Activated T-helper 2 cell treated with anti-CD3 and anti-CD28 coated beads, Interferon-gamma antibody, Interleukin-2, Interleukin-4, amounts not matched to agents 10 μg/mL and 5 μg/mL and 100 μg/mL, durations not matched to agents 14 hours and 24 hours and 36 hours (primary cell): ENCODE measurements at places on chromosomes 1 and 21.

- peak; percentile 22 for DNase-seq
Measured at GRCh38 chr1:24745711-24746413, 615 bp downstream of the CLIC4 start.

GRCh38 chr1:224707843-224708725 is 92.0 kb downstream of the CNIH3 start:
- no peak for DNase-seq

DNA sequence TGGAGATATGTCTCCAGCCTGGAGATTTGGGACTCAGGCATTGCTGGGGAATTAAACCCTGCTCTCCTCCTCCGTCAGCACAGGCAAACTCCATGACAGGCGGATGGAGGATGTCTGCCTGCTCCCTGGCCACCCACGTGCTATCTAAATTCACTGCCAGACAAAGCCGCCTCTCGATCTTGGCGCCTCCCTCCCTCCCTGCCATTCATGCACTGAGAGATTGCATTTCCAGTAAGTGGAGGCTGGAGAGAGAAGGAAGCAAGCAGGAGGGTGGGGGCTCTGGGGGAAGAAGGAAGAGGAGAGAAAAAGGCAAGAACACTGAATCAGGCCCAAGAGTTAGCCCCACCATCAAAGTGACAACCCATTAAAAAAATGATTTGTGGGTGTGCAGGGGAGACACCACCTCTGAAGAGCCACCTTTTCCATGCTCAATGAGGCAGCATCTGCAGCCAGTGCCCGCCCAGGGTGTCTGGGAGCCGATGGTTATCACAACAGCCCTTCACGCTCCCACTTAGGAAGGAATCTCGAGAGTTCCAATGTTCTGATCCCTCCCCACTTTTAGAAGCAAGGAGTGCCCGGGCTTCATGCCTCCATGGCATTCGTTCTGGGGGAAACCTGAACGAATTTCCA is 183.0 kb downstream of the HIVEP3 start:
- DNase-seq: no peak

DNA sequence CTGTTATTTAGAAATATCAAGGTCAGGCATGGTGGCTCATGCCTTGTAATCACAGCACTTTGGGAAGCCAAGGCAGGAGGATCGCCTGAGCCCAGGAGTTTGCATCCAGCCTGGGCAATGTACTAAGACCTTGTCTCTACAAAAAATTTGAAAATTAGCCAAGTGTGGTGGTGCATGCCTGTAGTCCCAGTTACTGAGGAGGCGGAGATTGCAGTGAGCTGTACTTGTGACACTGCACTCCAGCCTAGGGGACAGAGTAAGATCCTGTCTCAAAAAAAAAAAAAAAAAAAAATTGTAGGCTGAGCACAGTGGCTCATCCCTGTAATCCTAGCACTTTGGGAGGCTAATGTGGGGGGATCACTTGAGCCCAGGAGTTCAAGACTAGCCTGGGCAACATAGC is 45.3 kb downstream of the PIK3CD start:
- DNase-seq: no peak

GRCh38 chr1:216749232-216749631 is 26.0 kb upstream of the ESRRG start:
- DNase-seq: no peak

GRCh38 chr1:167499664-167500101 is 18.6 kb downstream of the CD247 start:
- DNase-seq: no peak

- DNase-seq: no peak
Measured at GRCh38 chr21:33330726-33331125, 6.0 kb downstream of the IFNAR1 start.

DNA sequence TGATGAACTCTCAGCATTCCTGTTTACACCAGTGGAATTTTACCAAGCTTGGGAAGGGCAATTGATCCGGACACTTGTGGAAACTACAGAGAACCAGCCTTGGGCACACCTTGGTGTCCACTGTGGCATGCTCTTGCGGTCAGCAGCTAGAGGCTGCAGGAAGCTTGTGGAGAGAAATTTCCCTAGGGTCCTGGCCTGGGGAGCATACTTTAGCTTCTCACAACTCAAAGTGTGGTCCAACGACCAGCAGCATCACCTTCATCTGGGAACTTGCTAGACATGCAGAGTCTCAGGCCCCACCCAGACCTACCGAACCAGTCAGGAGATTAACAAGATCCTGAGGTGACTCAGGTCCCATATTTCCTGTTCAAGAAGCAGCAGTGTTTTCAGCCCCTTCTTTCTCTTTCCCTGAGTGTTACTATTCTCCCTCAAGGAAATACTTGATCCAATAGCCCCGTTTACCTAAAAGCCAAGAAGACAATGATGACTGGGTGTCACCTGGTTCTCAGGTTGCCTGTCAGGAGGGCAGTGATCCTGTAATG is 55.7 kb upstream of the KCNE2 start:
- DNase-seq: no peak

DNA sequence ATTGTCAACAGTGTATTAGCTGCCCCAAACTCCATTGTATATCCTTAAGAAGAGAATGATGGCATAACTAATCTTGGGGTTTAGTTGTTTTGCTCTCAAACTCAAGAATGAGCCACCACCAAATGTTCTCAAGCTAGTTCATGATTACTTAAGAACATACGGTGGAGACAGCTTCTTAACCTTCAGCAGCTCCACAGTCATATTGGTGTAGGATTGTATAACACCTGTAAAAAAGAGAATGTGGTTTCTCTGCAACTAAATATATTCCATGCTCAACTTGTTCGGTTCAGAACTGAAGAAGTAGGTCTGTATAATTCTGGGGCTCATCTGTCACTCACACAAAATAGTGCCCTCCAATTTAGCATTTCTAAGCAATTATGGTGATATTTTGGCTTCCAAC is 177.9 kb upstream of the DUSP10 start:
- DNase-seq: no peak

DNA sequence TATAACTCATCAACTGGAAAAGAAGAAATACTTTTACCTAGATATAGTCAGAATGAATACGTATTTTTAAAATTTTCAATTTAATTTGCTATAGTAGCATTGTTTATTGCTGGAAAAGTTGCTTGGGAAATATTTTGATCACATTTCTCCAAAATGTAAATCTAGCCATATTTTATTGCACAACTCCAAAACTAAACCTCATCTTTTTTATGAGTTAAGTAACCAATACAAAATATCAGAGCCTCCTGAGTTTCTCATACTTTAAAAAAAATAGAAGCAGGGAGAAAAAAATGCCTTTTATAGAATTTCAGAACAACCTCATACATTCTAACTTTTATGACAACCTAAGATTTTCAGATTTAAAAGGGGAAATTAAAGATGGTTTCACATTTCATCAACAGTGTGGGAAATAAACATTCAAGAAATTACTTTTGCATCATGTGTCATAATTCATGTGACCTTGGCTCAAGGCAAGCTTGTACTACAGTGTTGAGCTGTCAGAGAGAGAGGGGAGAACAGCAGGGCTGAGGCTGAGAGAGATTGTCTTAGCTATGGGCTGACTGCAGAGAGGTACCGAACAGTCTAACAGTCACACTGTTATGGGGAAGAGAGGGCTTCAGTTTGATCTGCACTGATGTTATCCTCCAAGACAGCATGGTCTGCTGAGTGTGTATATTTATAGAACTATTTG is 519.0 kb downstream of the LTN1 start:
- no peak for DNase-seq

DNA sequence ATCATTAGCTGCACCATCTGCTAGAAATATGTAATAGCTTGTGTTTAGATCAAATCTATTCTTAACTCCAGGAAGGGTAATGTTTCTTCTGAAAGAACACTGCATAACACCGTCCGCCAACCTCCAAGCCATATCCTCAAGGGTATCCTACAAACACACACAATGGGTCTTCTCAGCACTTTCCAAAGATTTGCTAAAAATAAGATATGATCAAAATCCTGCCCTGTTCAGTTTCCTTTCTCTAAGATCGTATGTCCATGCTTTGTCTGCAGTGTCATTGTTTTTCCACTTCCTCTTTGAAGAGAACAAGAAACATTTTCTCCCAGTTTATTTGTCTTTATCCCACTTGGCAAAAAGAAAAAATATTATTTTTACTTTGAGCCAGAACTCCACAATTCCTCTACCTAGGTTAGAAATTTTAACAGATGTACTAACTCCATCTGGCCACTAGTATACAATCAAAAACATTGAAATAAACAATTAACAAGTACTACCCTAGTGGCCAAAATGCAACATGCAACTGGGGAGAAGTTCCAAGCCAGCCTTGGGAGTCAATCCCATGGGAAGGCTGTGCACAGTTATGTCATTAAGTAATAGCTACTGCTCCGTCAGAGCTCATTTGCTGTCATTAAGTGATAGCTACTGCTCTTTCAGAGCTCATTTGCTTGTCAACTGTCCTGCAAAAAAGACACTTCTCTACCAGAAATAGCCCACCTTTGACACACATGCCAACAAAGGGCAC is 37.8 kb downstream of the FRRS1 start:
- DNase-seq: no peak

DNA sequence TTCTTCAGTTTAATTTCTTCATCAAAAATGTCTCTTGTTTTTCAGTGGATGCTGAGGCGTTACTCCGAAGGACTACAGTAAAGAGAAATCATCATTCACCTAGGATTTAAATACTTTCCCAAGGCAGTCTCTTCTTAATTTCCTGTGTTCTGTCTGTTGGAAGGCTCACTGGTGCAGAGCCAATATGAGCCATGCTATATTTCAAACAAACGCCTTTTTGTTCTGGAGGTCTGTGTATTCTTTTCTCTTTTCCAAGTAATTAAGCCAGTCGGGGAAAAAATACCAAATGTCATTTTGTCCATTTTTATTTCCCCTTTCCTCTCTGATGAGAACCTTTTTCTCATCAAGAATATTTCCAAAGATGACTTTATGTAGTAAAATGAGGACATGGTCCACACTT is 206.5 kb downstream of the RWDD3 start:
- no peak for DNase-seq

GRCh38 chr1:24364975-24365678 is 46.0 kb downstream of the GRHL3 start:
- DNase-seq: peak; percentile 23

GRCh38 chr1:145710291-145711027 is 3.3 kb upstream of the PDZK1 start:
- no peak for DNase-seq

DNA sequence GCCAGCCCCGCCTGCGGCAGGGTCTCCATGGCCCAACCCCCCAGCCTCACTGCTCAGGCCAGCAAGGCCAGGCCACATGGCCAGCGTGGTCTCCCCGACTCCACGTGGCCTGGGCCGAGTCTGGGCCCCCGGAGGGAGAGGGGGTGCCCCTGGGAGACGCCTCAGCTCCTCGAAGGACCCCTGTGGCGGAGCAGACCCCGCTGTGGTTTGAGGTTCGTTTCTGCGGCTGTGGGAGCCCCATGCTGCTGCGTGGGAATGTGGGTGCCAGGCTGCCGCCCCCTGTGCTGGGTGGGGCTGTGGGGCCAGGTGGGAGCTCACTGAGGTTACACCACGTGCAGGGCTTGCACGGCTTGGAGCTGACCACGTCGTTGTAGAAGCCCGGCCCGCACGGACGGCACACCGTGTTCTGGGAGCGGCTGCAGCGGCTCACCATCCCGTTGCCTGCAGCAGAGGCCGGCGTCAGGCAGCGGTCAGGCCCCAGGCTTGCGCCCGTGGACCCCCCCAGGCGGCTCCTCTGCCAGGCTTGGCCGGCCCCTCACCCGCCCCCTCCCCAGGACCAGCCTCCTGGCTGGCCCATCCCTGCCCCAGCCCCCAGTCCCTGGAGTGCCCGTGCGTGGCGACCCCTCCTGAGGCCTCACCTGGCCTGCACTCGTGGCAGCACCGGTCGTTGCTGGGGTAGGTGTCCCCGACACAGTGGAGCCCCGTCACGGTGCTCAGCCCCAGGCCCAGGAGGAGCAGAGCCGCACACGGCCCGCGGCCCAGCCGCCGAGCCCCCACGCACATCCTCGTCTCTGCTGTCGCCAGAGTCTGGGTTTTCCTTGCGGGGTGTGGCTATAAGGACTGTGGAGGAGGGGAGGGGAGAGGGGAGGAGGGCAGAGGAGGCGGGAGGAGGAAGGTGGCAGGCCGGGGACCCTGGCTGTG is at the start of gene TNFRSF4:
Gene TNFRSF4 (minus strand): TSS at position 809 of the 921 bp plus-strand sequence. CDS start 26 bp downstream, at position 783.
- no peak for DNase-seq

- no peak for DNase-seq
Measured at GRCh38 chr21:37237764-37238163, 29.4 kb downstream of the VPS26C start.

GRCh38 chr1:183365093-183365492 is 53.1 kb downstream of the NMNAT2 start:
- no peak for DNase-seq

DNA sequence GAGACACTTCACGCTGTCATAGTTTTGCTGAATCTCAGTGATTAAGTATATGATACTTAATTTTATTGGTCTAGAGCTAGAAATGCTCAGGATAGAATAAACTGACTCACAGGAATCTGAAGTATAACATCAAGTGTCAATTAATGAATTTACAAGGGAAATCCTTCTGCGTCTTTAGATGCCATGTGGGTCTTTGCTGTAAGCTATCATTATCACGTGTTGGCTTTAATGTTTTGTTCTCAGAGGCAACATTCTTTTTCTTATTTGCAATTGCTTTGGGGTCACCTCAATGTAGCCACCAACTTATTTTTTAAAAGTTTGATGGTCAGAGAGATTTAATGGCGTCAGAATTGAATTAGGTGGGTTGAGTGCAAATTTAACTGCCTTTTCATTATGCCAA is 680.1 kb upstream of the PTBP2 start:
- DNase-seq: no peak

GRCh38 chr1:83499998-83500397 is 498.9 kb downstream of the TTLL7 start:
- no peak for DNase-seq

- DNase-seq: no peak
Measured at GRCh38 chr1:197916500-197916983, 630 bp upstream of the LHX9 start.

GRCh38 chr21:45303091-45303615 is 15.5 kb upstream of the POFUT2 start:
- no peak for DNase-seq

DNA sequence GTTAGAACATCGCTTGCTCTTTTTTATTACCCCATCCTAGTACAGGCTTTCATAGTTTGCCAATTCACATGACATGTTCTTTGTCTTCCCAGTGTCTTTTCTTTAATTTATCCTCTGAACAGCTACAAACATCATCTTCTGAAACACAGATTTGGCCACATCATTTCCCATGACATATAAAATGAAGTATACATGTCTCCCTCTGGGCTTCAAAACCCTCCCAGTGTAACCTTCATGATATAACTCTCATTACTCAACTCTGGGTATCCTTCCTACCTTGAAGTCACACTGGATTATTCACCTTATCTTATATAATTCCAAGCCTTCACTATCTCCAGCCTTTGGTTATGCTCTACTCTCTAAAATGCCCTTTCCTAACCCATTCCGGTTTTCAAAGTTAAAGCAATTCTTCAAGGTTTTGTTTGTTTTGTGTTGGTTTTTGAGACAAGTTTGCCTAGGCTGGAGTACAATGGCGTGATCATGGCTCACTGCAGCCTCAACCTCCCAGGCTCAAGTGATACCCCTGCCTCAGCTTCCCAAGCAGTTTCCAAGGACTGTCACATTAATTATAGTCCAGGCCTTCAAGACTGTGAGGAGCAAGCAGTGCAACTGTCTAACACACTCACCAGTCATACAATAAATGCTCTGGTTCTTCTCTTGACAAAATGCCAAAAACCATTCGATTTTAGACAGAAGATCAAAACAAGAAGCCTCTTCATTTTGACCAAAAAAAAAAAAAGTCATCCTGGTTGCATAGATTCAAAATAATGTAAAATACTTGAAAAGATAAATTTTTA is 5.8 kb downstream of the RGS1 start:
- DNase-seq: no peak

- peak; percentile 12 for DNase-seq
Measured at GRCh38 chr1:163410073-163410999, 88.6 kb downstream of the NUF2 start.
